Mucosa of gallbladder (tissue), 1 donor: ENCODE measurements at places on chromosomes 5 and 9.

DNA sequence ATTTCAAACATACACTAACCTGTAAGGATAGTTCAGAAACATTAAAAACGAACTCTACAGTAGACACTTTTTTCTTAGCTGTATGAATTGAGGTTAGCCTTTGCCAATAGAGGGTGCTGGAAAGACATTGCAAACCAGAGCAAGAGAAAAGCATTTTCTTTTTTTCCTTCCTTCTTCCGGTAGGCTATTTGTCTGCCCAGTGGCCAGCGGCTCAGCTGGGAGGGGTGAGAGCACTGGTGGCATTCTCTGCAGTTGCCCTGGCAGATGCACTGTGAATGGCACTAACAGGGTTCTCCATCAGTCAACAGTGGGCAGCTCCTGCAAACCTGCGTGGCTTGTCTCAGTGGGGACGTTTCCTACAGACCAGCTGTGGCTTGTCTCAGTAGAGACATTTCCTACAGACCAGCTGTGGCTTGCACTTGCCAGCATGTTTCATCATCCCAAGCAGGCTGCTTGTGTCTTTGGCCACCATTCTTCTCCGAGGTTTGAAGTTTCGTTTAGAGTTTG, 984.5 kb upstream of the CDH18 start:
- peak; percentile 70 for DNase-seq

DNA sequence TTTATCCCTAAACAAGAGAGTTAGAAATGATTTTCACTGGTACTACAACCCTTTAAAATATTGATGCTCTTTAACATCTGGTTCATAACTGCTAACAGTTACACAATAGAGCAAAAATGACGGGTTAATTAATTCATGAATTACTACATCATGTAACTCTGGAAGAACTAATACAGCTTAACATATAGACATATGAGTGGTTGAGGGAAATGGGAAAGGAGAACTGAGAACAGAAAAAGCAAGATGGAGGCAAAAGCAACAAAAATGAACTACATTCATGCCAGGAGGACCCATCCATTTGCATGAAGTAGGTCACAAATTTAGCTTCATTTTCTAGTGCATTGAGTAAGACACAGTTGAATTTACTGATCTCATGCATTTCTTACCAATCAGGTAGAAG, 61.8 kb downstream of the C9 start:
- DNase-seq: no peak

DNA sequence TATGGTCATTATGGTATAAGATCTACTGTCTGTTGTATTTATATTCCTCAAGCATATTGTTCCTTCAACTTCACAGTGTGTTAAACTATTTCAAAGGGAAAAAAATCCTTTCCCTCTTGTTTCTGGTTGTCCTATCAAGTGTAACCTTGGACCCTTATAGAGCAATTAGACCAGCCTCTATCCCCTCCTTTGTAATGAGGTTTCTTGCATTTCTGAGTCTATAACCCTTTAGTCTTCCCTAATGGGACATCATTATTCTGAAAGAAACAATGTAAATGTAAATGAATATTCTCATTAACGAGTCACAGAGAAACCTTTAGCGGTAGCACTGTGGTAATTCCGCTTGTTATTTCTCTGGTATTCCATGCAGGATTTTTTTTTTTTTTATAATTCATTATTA, 197.3 kb downstream of the CNTLN start:
- DNase-seq: no peak

- no peak for DNase-seq
Observed at GRCh38 chr5:76736679-76737556, 21.0 kb downstream of the F2R start.

DNA sequence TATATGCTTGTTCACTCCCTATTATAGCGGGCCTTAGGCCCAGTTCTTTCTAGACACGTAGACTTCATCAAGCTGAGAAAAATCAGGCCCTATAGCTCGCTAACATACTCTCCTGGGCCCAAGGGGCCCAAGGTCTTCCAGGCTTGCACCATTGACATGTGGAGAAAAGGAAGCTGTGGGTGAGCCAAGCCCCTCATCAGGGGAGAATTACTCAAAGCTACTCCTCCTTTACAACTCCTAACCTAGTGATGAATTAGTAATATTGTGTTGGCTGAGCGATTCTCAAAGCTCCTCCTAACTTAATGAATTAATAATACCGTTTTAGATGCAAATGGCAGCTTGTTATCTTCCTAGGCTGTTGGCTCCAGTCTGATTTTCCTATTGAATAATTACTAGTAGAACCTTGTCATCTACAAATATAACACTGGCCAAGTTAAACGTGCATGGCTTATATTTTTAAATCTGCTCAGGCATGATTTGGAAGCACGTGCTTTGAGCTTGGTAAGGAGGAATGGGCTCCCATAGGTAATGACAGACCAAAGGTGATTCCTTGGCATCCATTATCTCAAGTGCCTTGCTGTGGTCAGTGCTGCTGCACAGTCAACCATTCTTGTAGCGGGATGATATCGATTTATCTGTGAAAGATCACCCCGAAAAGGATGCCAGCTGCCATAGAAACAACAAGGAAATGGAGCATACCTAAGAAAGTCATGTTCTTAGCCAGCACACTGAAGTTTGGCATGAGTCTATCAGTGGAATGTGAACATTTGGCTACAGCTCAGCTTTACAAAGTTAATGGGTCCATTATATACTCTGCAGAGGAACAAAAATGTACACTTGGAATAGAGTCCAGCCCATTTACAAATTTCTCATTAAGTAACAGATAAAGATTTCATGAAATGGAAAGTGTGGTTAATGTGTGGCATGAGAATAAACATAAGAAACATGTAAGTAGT, 23.8 kb downstream of the LVRN start:
- DNase-seq: no peak

- no peak for DNase-seq
Observed at GRCh38 chr5:101561018-101561417, 657.9 kb upstream of the ST8SIA4 start.

GRCh38 chr9:129483415-129484351, 137.2 kb downstream of the C9orf50 start:
- DNase-seq: peak; percentile 89

DNA sequence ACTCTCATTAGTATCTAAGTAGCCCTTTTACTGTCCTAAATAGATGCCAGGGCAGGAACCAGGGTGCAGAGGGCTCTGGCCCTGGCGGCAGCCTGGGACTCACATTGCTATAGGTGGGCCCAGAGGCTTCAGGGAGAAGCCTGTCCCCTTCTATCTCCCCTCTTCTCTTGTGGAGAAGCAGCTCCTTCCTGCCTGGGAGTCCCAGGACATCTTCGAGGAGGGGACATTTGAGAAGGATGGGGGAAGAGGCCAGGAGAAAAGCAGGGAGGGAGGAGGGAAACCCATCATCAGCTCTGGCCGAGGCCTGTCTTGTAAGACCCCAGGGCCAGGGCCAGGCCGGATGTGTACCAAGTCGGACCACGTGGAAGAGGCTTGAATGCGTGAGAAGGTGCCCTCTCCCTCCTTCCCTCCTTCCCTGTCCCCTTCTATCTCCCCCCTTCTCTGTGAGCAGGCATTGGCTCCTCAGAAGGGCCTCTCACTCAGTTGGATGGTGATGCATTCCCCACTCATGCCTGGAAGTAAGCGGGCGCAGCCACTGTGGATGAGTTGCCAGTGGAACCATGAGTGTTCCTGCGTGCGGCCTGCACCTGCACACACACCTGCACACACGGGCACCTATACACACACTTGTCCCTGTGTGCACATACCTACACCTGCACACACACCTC, 20.7 kb upstream of the LPCAT1 start:
- peak; percentile 6 for DNase-seq

DNA sequence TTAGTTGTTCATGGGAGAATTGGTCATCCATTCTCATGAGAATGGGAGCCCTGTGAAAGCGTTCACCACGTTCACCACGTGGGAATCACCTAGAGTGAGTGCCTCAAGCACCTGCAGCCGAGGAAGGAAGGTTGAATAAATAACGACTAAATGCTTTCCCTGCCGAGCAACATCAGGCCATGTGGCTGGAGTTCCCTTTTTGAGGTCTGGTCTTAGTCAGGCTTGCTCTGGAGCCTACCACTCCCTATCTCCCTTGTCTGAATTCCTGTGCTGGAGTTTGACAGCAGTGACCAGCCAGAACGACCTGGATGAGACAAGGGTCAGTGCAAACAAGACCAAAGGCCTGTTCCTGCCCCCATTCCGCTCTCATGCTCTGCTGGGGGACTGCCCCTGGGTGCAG, 28.5 kb downstream of the KCNMB1 start:
- DNase-seq: no peak

DNA sequence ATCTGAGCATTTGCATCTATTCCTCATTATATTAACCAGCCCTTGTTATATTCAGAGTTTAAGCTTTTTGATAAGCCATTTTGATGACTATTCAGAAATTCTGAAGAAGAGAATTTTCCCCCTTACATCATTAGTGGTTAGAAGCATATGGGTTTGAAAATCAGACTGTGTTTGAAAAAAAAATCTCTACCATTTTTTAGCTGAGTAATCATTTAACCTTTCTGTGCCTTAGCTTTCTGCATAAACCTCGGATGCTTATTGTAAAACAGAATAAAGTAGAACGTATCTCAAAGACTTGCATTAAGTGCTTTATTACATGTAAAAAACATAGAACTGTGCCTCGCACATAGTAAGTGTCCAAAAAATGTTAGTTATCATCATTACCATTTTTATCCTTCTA, 278.6 kb downstream of the RFX3 start:
- DNase-seq: no peak

DNA sequence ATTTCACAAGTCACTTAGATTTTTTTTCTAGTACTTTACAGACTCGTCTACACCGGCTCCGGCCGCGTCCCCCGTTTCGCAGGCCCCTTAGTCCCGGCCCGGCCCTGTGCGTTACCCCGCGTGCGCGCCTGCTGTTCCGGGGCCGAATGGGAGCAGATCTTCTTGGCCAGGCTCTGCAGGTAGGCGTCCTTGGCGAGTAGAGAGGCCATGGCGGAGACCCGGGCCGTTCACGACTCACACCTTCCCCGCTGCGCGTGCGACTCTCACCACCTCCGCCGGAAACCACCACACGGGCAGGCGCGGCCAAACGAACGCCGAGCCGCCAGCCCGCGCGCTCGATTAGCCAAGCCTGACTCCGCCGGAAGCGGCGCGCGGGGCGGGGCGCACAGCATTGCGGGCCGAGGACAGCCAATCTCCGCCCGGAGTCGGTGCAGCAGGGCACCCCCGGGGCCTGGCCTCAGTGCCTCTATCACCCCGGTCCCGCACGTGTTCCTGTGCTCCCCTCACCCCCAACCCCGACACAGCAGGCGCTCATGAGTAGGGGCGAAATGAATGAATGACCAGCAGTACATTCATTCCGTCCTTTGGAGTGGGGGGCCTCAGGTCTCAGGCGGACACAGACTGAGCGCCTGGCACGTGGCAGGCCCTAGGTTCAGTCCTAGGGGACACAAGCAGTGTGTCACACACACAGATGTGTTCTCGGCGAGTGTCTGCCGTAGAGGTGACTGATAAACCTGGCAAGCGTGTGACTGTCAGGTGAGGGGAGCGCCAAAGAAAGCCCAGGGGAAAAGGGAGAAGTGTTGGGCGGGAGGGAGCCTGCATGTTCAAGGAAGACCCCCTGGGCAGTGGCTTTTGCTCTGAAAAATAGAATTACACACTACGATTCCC, at the start of gene SURF6:
Gene SURF6, minus strand, starts transcription at position 265 of the 888 bp plus-strand sequence. Its CDS starts 56 bp downstream, at position 209.
- peak; percentile 92 for DNase-seq
